ENCODE measurements at places on chromosomes 3 and 15.

DNA sequence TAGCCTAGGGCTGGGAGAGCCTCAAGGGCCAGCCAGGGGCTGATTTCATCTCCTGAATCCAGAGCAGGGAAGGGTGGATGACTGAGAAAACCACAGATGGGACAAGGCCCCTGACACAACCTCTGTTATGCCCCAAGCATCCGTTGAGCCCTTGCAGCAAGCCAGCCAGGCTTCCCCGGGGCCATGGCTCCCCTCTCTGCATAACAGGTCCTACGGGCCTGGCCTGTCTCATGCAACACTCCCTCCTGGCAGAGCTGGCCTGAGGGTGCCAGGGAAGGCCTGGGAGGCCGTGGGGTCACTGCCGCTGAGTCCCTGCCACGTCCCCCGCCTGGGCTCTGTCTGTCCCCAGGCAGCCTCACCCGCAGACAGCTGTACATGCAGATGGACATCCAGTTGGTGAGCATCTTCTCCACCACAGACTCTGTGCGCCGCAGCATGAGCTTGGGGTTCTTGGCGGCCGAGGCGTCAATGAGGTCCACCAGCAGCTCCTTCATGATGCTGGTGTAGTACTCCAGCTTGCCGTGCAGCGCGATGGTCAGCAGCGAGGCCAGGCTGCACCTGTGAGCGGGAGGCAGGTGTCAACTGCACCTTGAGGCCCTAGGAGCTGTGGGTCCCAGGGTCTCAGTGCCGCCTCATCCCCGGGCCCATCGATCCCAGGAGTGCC lies 22.1 kb downstream of the H1-8 start:
- no peak for DNase-seq

- no peak for DNase-seq
Observed at GRCh38 chr3:159629329-159630084, 359.1 kb upstream of the IL12A start.

DNA sequence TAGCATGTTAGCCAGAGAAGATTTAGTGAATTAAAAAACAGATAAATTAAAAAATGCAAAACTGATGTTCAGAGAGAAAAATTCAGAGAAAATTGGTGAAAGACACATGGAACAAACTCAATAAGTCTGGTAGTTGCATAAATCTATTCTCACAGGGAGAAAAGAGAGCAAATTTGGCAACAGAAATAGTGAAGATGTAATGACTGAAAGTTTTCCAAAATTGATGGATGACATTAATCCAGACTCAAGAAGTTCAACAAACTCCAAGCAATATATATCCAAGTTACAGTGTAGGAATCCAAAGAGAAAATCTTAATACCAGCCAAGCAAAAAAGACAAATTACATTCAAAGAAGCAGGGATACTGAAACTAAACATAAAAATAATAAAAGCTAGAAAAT lies 302.7 kb upstream of the ARPP21 start:
- DNase-seq = no peak

- DNase-seq = no peak
Observed at GRCh38 chr3:69462826-69463100, 76.9 kb upstream of the FRMD4B start.

DNA sequence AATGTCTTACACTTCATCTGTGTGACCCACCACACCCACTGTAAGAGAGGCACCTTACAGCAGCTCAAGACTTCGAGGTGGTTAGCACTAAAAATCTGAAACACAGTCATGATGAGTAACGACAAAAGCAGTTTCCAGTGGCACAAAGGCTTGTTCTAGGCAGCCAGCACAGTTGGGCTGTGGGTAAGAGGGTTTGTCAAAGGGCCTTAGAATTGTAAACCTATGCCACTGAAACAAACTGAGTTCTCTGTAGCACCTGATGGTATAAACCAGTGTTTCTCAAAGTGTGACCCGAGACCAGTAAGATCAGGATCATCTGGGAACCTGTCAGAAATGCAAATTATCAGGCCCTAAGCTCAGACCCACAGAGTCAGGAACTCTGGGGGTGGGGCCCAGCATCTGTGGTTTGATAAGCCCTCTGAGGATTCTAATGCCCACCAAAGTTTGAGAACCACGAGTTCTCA lies 36.5 kb downstream of the DAPK2 start:
- DNase-seq = no peak

DNA sequence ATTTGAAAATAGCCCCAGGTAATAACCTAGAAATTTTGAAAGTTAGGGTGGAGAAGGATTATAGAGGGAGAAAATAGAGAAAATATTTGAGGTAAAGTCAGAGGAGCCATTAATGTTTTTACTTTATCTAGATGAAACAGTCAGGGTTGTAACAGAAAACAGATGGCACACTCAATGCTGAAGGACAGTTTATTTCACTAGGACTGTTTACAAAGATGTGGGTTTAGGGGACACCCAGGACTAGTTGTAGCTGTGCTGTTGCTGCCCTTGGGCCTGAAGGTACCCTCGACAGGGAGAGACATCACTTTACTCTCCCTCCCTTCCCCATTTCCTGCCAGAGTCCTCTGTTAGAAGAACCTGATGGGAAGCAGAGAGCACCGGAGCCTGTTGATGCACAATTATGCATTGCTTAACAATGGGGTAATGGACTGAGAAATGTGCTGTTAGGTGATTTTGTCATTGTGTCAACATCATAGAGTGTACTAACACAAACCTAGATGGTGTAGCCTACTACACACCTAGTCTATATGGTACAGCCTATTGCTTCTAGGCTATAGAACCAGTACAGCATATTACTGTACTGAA lies 103.8 kb downstream of the GALK2 start:
- DNase-seq = no peak
